ENCODE measurements at places on chromosomes 13 and 19.

DNA sequence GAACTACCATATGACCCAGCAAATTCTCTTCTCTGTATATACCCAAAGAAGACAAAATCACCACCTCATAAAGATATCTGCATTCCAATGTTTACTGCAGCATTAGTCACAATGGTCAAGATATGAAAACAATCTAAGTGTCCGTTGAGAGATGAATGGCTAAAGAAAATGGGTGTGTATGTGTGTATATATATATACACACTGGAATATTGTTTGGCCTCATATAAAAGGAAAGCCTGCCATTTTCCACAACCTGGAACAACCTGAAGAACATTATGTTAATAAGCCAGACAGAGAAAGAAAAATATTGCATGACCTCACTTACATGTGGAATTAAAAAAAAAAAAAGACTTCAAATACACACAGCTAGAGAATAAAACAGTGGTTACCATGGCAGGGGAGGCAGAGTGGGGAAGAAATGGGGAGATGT lies 29.5 kb upstream of the RBM26 start:
- DNase-seq, result no peak

- DNase-seq, result no peak
Observed at GRCh38 chr19:4916292-4917082, 7.2 kb downstream of the UHRF1 start.

GRCh38 chr13:90448466-90449037 lies 898.9 kb upstream of the MIR17HG start:
- no peak for DNase-seq

GRCh38 chr13:99246100-99246499 lies 12.1 kb downstream of the GPR18 start:
- DNase-seq, result no peak

DNA sequence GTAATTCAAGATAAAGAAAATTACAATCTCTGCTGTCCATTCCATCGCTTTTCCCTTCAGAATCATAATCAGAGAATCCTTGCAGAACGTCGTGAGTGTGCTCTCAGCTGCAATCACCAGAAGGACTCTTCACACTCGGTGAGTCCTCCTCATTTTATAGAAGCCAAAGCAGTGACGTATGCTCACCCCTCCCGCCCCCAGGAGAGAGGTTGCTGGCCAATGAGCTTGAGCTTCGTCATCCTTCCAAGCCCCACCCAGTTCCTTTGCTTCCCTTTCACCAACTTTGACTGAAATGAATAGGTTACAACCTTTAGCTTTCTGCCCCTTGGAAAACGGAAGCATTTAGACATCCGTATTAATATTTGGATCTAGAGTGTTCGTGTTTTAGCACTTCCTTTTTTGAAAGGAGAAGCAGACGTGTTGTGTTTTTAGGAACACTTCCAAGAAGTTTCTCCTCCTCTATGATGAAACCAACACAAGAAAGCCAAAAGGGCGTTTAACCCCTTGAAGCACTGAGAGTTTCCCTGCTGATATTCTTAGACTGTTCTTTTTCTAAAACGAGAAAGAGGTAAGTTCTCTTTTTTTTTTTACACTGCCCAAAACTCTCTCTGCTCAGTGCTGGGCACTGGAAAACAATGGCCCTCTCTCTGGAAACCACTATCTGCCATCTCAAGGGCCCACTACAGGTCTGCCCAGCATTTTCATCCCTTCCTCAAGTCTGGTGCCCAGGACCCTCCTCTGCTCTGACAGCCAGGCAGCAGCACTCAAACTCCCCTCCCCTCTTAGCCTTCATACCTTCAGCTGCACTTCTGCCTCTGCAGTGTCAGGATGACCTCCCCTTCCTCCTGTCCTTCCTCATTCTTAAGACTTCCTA lies 44.3 kb upstream of the CEACAM21 start:
- peak; percentile 85 for DNase-seq

DNA sequence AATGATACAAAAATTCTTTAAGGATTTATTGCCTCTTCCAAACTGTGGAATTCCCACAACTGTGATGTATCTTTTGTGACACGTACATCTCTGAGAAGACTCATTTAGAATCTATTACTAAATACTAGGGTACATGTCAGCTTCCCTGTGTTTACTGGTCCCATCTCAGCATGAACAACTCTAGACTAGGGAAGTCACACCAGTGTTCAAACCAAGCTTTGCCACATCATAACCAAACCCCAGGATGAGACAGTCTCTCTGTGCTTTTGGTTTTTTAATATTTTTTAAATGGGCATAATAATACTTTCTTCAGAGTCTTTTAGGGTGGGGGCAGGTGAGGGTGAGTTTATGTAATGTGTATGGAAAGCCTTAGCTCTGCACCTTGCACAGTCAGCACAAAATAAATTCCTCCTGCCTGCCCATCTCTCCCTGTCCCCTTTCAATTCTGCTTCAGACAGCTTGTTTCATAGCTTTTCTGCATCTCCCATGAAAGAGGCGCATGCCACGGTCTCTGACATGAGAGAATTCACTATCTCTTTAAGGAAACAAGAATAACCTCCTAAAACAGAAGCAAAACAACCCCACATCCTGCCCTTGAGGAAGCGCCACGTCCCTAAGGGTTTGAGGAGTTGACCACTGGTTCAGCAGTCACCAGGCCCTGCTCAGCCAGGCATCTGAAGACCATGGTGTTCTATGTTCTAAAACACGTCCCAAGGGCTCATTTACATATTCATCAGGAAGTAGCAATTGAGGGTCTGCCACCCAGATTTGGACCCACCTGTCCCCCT lies 174.5 kb downstream of the USP12 start:
- DNase-seq, result peak; percentile 23

- DNase-seq, result no peak
Observed at GRCh38 chr19:36128392-36128736, 11.5 kb upstream of the CAPNS1 start.

- DNase-seq, result no peak
Observed at GRCh38 chr19:3723883-3724282, 15.7 kb downstream of the TJP3 start.

All from muscle of leg (tissue), 16 donors.